Brain pericyte (primary cell): ENCODE measurements at places on chromosomes 12 and 14.

- DNase-seq = no peak
Observed at GRCh38 chr12:64780531-64781279, 21.5 kb upstream of the GNS start.

DNA sequence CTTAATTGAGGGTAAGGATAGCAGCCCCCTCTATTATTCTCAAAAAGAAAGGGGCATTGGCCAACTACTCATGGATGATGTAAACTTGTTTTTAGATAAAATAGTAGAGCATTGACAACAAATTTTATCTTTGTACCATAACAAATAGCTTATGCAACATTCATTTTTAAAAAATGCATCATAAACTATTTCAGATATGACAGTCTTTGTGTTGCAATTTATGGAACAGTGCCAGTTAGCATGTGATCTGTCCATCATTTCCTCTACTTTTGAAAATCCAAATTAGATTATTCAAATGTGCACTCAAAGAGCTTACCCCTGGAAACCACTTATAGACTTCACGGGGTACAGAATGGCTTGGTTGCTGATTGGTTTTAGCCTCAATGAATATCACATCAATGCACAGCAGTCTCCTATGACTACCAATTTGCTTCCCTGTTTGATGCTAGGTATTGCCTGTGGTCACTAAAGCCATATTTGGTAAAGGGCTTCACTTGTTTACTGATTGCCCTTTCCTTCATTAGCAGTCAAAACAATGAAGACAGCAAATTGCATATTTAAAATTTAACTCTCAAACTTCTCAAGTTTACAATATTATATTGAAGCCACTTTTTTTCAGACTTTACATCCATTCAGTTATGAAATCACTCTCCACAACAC lies 274.9 kb upstream of the MGAT4C start:
- DNase-seq = no peak

DNA sequence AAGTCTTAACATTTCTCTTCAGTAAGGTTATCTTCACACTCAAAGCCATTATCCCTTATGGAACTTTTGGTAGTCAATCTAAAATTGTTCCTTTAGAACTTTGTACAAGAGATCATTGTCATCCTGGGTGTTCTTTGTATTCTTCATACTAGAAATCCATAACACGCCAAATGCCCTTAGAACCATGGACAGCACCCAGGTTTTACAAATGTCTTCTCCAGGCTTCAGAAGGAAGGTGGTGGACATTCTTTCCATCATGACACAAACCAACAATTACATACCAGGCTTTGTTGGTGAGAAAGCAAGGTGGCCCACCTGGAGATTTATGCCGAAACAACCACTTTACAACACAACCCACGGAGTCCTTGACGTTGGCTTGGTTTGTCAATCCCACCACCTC lies 365.6 kb upstream of the TBX3 start:
- no peak for DNase-seq

- DNase-seq = no peak
Observed at GRCh38 chr12:113980537-113981337, 14.6 kb upstream of the RBM19 start.

DNA sequence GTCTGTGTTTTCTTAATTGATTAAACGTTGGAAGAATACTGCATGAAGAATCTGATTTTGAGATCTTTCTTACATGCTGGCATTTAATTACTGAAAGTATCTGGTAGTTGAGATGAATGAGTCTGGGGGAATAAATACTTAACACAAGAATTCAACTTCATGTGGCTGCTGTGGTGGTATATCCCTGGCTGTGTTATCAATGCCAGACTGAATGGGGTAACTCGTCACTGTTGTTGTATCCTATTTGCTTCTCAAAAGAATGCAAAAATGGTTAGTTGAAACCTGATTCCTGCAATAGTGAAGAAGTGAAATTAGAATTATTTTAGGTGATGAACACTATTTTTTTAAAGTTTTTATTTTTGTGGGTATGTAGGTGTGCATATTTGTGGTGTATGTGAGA lies 72.5 kb downstream of the HMGA2 start:
- DNase-seq = no peak

GRCh38 chr14:68234101-68234905 lies 414.7 kb downstream of the RAD51B start:
- no peak for DNase-seq

- DNase-seq = no peak
Observed at GRCh38 chr12:59431266-59431665, 164.6 kb upstream of the SLC16A7 start.
